ENCODE measurements at places on chromosomes 2 and 18. TPM values are rescaled to one million over a fixed set of nuclear protein-coding genes. Genes with fewer than 3 reads are reported as not detected.

- no peak for DNase-seq
Observed at GRCh38 chr18:306608-307255, 38.9 kb upstream of the THOC1 start.

DNA sequence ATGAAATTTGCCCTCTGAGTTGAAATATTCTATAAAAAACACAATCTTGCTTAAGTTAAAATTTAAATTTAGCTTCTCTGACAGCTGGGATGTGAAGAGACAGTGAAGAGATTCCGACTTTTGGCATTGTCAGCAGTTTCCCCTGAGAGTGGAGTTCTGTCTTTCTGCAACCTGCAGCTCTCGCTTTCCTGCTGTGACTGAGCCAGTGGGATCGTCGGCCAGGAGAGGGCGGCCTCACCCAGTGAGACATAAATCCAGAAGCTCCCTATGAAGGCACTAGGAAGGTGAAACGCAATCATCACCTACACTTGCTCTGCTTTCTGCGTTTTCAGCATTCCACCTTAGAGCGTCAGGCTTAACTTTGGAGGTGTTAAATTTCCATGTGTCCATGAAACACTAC, 75.4 kb upstream of the HNMT start:
- DNase-seq: no peak

DNA sequence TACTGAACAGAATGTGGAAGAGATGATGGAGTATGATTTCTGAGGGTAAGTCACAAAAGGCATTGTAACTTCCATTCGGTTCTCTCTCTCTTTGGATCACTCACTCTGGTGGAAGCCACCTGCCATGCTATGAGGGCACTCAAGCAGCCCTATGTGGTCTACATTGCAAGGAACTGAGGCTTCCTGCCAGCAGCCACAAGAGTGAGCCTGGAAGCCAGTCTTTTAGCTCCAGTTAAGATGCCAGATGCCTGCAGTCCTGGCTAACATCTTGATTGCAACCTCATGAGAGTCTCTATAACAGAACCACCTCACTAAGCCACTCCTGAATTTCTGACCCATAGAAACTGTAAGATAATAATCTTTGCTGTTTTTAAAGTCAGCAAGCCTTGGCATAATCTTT, 935.7 kb downstream of the LRP1B start:
- no peak for DNase-seq

DNA sequence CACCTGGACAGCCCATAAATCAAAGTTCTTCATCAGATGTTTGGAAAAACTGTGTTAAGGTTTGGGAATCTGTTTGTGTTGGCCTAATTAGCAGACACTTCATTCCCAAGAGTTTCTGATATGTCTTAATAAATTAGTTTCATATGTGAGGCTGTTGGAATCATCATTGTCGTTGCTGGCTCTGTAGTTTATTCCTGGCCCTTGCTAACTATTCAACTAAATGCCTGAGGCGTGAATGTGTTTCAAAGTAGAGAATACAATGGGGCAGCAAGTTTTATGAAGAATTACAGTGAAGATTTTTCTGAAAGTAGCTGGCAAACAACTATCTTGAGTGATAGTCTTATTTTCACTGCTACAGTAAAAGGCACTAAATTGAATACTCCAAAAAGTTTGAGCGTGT, 141.1 kb downstream of the PARD3B start:
- DNase-seq: no peak

YES1 gene
- 74.2 TPM for polyA plus RNA-seq

SH3BP4 gene
- polyA plus RNA-seq: 43.6 TPM

DNA sequence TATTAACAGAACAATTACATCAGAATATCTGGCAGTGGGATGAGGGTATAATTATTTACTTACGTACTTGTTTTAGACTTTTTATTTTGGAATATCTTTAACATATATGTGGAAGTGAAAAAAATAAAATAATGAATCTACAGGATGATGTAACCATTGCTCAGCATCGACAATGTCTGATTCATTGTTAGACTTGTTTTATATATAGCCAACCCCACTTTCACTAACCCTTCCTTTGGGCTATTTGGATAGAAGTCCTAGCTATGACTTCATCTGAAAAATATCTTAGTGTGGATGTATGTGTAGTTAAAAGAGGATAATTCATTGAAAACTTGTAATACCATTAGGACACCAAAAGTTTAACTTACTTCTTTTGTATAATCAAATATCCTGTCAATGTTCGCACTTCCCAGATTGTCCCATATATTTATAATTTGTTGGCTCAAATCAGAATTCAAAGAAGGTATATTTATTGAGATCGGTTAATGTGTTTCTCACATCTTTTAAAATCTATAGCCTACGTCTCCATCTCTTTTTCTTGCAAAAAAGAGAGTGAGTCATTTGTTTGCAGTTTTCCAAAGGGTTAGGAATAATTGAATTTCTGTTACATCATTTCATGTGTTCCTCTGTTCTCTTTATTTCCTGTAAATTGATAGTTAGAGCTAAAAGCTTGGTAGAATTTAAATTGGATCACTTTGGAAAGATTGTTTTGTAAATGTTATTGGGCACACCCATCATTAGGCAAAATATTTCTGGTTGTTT, 506.1 kb upstream of the FAM98A start:
- DNase-seq: no peak

- no peak for DNase-seq
Observed at GRCh38 chr2:50515638-50516037, 516.3 kb downstream of the NRXN1 start.

DNA sequence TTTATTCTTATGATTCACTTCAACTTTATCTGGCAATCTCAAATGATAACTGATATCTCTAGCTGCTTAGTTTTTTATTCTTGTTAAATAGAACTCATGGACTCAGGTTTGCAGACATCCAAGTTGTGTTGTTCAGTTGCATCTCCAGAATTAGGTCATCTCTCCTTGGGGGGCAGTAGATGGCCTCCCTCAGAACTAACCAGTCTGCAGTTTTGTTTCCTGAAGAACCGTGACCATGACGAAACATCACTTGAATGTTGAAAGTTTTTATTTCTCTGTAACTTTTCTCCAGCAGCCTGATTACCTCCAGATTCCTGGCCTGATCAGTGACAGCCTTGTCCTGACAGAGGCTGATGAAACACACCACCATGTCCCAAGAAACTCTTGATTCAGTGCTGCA, 321.5 kb downstream of the GALNT13 start:
- no peak for DNase-seq

- no peak for DNase-seq
Observed at GRCh38 chr2:238291550-238292281, 3.3 kb upstream of the PER2 start.

MFF gene
- polyA plus RNA-seq: 143 TPM

- no peak for DNase-seq
Observed at GRCh38 chr18:77906103-77906892, 656.6 kb downstream of the GALR1 start.

- no peak for DNase-seq
Observed at GRCh38 chr18:47036298-47036874, 965 bp upstream of the ELOA2 start.

UGT1A10 gene
- polyA plus RNA-seq: not detected
